ENCODE measurements at places on chromosomes 3 and 15.

GRCh38 chr3:98807011-98807410 is 43.9 kb downstream of the ST3GAL6 start:
- DNase-seq, result no peak

- DNase-seq, result peak; percentile 81
These were observed 12.1 kb upstream of the CX3CR1 start for GRCh38 chr3:39291903-39292329.

GRCh38 chr3:178588628-178589027 is 52.4 kb downstream of the KCNMB2 start:
- no peak for DNase-seq

- DNase-seq, result no peak
These were observed 56.1 kb downstream of the CCNL1 start for GRCh38 chr3:157103860-157104259.

DNA sequence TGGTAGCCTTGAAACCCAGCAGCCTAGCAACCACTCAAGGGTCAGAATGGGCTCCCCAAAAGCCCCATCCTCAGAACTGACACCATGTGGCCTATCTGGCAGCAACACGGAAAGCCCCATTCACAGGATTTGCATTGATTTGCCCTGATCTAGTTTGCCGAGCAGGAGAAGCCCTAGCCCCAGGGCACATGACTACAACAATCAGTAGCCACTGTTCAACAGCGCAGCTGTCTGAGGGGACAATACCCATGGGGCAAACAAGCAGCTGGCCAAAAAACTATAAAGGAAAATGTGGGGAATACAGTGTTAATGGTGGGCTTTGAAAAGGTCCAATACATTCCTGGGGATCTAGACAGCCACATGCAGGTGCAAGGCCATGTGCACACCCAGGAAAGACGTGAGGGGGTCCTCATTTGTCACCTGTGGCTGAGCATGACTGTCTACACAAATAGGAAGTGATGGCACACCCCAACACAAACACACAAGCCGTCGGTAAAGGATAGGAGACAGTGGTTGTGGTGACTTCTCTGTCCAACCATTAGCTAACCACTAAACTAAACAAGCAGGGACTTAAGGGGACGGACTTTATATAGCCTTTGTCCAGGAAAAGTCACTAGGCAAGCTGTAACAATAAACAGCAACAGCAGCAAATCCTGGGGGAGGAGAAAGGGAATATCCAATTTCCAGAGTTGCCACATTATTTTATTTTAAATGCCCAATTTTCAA is 113.7 kb downstream of the LRIG1 start:
- DNase-seq, result no peak

DNA sequence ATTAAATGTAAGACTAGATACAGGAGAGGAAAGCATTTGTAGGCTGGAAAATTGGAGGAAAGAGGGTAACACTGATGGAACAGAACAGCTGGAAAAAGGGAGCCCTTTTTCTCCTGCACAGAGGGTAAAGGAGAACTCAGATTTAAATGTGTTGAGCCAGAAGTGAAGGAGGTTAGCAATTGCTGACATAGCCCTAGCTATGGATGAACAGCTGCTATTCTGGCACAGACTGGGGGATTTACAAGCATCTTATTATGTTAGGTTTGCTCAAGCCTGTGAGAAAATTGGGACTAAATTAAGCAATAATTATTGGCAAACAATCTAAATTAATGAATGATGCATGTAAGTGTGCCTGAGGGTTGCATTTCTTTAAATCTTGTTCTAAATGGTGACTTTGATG is 40.6 kb upstream of the PRR20G start:
- no peak for DNase-seq

DNA sequence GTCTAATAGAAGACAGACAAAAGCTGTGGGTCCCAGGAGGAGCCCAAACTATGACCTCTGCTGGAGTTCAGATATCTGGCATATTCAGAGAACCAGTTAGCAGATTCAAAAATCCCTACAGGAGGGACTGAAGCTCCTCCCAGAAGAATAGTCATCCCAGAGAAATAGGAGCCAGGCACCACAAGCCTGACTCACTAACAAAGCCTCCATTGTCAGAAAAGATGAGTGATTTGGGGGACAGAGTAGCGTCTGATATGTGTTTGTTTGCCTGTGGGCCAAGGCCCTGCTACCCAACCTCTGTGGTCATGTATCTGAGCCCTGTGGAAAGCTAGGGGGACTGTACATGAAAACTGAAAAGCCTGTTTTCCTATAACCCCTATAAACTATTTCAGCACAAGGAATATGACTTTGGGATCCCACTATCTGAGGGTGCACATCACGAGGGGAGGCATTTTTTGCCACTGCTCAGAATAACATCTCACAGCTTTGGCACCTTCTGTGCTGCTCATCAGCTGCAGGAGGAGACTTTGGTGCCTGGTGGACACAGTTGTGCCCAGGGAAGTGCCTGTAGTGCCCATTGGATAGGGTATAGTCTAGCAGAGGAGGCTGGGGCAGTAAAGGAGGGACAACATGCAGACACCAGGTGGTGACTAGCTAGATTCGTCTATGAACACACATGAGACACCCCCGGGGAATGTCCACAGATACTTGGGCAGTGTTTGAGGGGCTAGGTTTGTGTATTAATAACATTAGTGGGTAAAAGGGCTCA is 9.7 kb upstream of the LARP6 start:
- DNase-seq, result no peak

DNA sequence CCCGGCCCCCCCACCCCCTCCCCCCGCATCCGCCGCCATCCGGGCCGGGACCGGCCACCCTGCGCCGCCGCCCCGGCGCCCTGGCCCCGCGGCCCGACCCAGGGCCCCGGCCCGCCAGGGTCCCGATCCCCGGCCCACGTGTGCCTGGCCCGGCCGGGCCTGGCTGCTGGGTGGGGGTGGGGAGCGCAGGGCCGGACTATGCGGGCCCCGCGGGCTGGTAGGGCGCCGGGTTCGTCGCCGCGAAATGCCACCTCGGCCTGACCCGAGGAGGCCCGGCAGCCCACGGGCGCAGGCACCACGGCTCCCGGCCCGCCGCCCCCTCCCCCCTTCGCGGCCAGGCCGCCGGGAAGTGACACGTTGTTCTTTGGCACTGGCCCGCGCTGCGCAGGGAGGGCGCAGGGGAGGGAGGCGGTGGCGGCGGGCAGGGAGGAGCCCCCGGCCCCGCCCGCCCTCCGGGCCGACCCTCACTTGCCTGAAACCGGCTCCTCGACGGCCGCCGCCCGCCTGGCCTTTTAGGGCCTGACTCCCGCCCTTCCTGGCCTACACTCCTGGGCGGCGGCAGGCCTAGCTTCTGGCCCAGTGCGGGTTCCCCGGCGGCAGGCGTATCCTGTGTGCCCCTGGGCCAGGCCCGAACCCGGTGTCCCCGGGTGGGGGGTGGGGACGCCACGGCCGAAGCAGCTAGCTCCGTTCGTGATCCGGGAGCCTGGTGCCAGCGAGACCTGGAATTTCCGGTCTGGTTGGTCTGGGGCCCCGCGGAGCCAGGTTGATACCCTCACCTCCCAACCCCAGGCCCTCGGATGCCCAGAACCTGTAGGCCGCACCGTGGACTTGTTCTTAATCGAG is 515 bp downstream of the EIF4G1 start:
- peak; percentile 80 for DNase-seq

GRCh38 chr15:27091270-27091940 is 120.4 kb downstream of the GABRG3 start:
- no peak for DNase-seq

GRCh38 chr3:38017445-38018295 is 11.8 kb downstream of the PLCD1 start:
- no peak for DNase-seq

- no peak for DNase-seq
These were observed 604.1 kb downstream of the EDEM1 start for GRCh38 chr3:5791558-5791957.

GRCh38 chr3:188656196-188656982 is 502.4 kb downstream of the LPP start:
- no peak for DNase-seq

GRCh38 chr15:80568876-80569605 is 126.1 kb upstream of the ABHD17C start:
- no peak for DNase-seq

GRCh38 chr15:68921926-68922325 is 8.4 kb upstream of the SPESP1 start:
- no peak for DNase-seq

GRCh38 chr3:23971684-23972083 is 26.6 kb downstream of the NR1D2 start:
- no peak for DNase-seq

DNA sequence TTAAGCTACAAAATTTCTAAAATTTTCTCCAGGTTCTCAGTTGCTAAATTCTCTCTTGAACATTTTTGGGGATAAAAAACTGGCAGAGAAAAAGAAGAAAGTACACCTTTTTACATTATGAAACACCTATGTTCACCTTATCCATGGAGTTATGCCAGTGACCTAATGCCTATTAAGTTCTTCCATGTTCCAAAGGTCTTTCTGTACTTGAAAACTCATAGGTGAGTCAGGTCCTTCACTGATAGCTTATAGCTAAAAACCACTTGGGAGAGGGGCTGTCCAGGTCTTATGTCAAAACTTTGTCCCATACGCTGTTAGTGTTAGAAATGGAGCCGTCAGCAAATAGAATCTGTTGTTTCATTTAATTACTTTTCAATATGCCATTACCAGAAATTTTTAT is 487.5 kb upstream of the TPRG1 start:
- DNase-seq, result no peak

DNA sequence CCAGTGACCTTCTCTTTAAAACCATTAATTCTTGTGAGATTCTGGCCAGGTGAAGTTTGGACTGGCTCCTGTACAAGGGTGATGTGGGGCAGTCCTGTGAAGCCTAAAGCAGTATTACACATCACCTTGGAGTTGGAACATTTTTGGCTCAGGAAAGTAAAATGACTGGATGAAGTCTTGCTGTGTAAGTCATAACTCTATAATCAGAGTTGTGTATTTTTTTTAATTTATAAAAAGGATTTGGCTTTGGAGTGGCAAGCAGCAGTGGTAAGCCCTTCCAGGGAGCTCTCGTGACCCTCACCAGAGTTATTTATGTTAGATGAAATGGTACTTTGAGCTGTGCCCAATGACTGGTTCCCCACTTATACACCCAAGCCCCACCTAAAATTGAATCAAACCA is 331.2 kb upstream of the DCBLD2 start:
- no peak for DNase-seq

GRCh38 chr3:150365132-150365604 is 42.9 kb upstream of the TSC22D2 start:
- no peak for DNase-seq

DNA sequence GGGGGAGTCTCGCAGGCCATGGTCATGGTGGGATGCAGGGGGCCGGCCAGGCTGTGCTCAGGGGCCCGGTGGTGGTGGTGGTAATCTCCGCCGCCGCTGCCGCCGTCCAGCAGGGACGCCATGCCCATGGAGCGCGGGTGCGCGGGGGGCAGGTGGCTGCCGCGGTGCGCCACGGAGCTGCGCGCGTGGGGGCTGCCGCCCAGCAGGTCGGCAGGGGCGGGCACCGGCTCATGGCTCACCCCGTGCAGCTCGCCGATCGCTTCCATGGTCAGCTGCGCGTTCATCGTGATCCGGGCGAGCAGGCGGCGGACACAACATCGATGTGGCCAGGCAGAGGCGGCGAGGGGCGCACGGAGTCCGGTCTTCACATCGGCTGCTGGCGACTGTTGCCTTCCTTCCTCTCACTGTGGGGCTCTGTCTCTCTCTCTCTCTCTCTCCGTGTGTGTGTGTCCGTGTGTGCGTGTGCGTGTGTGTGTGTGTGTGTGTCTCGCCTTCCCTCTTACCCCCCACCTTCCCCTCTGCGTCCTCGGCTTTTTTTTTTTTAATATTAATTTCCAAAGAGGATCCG is 451 bp downstream of the ONECUT1 start:
- DNase-seq, result no peak

DNA sequence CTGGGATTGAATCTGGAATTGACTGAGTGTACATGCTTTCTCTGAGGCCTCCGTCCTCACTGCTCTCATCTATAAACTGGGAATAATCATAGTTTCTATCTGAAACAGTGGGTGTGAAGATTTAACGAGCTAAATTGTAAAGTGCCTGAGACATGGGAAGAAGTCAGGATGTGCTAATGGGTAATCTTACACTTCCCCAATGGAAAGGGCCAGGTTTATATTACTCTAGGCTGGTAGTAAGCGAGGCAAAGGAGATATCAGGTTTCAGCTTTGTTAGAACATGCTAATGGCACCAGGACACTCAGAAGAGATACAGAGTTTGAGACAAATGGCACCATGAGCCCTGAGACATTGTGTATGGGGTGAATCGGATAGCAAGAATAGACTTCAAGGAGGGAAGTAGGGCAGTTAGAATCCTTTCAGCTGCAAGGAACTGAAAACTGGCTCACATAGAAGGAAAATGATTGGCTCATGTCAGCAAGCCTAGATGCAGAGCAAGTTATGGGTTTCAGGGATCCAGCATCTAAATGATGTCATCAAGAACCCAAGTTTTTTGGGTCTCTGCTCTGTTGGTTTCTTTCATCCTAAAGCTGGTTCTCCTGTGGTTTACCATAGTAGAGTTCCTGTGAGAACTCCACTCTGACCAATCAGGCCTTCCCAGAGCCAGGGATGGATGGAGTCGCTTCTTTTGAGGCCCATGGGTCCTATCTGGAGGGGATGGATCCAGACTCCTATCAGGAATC is 21.8 kb downstream of the FLNB start:
- no peak for DNase-seq

DNA sequence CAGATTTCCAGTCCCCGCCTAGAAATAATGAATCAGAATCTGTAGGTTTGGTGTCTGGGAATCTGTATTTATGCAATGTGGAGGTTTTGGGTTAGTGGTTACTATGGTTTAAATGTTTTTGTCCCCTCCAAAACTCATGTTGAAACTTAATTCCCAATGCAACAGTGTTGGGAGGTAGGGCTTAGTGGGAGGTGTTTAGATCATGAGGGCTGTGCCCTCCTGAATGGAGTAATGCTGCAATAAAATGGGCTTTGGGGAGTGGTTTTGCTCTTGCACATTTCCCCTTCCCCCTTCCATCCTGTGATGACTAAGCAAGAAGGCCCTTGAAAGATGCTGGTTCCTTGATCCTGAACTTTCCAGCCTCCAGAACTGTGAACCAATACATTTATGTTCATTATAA is 9.2 kb upstream of the RFC4 start:
- DNase-seq, result no peak

GRCh38 chr3:129532261-129532660 is 3.8 kb downstream of the RHO start:
- no peak for DNase-seq

DNA sequence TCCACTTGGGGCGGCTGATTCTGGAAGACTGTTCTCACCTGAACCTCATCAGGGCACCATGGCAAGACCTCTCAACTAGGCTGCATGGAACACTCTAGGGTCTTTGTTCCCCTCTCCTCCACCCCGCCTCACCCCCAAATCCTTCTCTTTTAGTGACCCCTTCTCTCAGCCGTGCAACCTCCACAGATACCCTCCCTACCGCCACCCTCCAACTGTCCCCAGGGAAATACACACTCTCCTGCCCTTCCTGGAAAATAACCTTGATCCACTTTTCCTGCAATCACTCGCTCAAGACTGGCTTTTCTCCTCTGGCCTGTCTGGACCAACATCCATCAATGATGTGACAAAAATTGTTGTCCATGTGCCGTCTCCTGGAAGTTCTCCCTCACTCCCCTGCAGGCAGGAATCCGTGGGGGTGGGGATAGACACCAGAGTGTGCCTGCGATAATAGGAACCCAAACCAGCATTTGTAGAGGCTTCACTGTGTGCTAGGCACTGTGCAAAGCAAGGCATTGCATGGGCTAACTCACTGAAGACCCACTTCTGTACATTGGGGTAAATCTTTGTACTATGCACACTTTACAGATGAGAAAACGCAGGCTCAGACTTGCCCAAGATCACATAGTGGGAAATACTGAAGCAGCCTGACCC is 160.1 kb upstream of the UBE2E1 start:
- DNase-seq, result no peak

GRCh38 chr15:87599616-87600015 is 656.9 kb downstream of the NTRK3 start:
- DNase-seq, result no peak

GRCh38 chr15:40343512-40343911 is 2.8 kb upstream of the CCDC9B start:
- no peak for DNase-seq
